ENCODE measurements at places on chromosomes 1 and 21. TPM values are rescaled to one million over a fixed set of nuclear protein-coding genes. Genes with fewer than 3 reads are reported as not detected.

DMRTA2 gene
- not detected for total RNA-seq

SYT11 gene
- total RNA-seq: 0.03 TPM

- DNase-seq: no peak
Measured at GRCh38 chr1:7177021-7177420, 391.8 kb downstream of the CAMTA1 start.

REN gene
- total RNA-seq: not detected

TMEM125 gene
- total RNA-seq: not detected

GRCh38 chr1:89176971-89177370, 1.2 kb upstream of the GBP7 start:
- DNase-seq: no peak

TOE1 gene
- 11.5 TPM for total RNA-seq

DNA sequence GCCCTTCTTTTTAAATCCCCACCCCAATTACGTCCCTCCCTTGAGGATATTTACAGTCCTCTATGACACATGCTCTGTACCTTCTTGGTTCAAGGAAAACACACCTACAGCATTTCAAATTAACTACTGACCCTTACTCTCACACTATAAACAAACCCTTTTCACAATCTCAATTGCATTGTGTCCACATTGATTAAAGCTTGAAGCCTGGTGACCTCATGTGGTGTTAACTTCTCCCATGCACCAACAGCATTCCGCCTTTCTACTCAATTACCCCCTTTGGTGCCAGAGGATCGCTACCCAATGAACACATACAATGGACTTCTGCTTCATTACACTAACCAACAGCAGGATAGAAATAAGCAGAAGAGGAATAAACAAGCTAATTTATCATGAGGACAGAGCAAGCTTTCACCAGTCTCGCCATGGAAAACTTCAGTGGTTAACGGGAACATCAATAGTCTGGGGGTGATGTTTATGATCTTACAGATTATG, 15.2 kb downstream of the WLS start:
- no peak for DNase-seq

DNA sequence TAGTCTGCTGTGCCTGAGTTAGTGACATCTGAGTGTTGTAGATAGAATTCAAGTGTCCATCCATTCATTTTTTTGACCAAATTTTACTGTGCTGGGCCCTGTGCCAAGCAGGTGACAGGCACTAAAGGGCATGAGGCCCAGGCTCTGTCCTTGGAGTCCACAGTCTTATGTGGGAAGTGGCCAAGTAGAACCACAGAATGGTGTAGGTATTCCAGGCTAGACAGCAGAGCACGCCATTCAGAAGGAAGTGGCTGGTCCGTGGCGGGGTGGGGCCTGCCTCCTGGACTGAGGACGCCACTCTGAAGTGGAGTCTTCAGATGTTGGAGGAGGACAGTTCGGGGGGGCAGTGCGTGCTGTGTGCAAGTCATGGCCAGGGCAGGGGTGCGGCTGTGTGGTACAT, 68.9 kb upstream of the ACTL8 start:
- DNase-seq: no peak

DNA sequence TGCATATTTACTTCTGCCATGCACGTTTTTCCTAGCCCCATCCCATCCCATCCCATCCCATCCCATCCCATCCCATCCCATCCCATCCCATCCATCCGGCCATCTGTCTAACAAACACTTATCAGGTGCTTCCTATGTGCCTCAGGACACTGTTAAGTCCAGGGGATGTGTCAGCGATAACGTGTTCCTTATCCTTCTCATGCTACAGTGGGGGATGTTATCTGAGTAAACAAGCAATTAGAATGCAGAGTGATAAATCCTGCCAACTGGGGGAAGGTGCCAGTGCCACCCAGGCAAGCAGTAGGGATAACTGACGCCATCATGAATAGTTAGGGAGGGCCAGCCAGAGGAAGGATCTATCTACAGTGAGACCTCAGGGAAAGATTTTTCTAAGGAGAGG, 304.2 kb downstream of the CAMTA1 start:
- DNase-seq: no peak

DNA sequence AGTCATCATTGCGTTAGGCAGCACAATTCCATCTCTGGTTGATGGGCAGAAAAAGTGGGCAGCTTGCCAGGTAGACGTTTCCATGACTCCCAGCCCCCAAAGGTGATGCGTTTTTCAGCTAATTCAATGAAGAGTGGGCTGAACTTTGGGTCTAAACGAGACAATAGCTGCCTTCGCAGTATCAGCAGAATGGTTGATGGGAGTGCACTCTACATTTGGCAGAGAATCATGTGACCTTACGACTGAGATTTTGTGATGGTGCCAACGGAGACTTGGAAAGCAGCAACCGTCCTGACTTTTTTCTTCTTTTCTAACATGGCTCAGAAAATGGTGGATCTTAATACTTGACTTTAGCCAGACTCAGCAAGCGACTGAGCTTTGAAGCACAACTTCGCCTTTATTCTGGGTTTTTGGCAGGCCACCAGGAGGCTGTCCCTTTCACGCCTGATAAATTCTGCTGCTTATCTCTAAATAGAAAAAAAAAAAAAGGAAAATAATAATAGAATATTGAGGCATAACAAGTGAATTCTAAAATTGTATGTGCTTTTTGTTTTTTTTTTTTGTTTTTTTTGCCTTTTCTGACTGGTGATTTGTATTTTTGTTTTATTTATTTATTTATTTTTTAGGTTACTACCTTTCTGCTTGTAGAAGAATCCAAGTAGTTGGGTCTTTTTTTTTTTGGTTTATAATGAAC, 804.8 kb downstream of the USP25 start:
- peak; percentile 38 for DNase-seq

GRCh38 chr21:36229181-36229580, 72.6 kb downstream of the DOP1B start:
- DNase-seq: no peak
